ENCODE measurements at places on chromosomes 13 and 19. TPM values are rescaled to one million over a fixed set of nuclear protein-coding genes. Genes with fewer than 3 reads are reported as not detected.

GRCh38 chr19:1755467-1756171 is 2.3 kb downstream of the ONECUT3 start:
- no peaks in the 10 kb centered on the region for H3K36me3 ChIP-seq
- H3K27ac ChIP-seq, result no peak overlapping the region
- H3K4me3 ChIP-seq, result no peak overlapping the region

DNA sequence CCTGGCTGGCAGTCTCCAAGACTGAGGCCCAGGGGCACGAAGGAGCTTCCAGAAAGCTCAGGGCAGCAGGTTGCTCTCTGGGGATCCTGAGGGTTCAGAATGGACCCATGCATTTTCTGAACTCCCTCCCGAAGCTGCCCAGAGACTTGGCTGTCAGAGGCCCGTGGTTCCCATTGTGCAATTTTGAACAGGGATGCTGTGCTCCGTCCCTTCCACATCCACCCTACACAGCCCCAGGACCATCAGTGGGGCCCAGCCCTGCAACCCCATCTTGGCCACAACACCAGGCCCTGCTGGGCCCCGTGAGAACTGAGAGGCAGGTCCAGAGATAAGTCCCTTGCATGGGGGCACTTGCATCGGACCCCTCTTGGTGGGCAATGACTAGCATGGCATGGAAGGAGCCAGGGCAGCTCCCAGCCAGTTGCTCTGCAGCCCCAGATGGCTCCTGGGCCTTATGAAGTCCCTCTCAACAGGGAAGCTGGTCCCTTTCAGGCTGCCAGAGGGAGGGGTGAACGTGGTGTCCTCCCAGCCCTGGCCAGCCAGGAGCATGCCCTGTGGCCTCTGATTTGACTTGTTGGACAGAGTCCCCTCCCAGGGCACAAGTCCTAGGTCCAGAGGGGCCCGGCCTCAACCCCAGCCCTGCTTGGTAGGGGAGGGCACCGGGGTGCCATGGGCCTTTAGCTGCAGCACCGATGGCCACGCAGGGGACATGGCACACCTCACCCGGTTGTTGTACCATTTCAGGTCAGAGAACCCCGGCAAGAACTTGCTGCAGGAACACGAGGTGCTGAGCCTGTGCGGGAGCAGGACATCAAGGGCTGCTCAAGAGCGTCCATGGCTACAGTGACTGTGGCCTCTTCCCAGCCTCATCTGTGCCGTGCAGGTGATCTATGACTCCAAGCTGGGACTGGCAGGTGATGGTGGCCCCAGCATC is 17.3 kb upstream of the ZNF14 start:
- no peaks in the 10 kb centered on the region for H3K4me1 ChIP-seq
- no peak overlapping the region for H3K4me3 ChIP-seq
- H3K36me3 ChIP-seq, result no peaks in the 10 kb centered on the region
- no peak overlapping the region for H3K27ac ChIP-seq
- DNase-seq, result peak; percentile 57

- no peaks in the 10 kb centered on the region for H3K36me3 ChIP-seq
- no peak overlapping the region for H3K4me3 ChIP-seq
- no peaks in the 10 kb centered on the region for H3K27me3 ChIP-seq
- H3K27ac ChIP-seq, result no peak overlapping the region
Observed at GRCh38 chr19:38538386-38538785, 79.4 kb downstream of the MAP4K1 start.

DNA sequence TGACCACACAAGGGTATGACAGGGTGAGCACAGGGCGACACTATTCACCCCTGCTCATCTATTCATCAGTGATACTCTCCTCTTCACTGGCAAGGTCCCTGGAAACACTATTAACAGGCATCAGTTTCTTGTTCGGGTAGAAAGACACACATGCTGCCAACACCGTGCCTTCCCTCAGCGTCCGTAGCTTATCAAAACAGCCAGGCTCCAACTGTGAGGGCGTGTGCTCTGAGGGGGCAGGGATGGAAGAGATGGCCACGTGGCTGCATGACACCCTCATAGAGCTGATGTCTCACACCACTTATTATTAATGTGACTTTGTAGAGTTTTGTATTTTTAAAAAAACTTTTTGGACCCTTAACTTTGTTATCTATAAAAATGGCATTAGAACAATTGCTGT is 160.3 kb downstream of the ITGBL1 start:
- no peak for DNase-seq
- H3K27me3 ChIP-seq, result no peaks in the 10 kb centered on the region
- peaks cover 8% of the 10 kb centered on the region for H3K36me3 ChIP-seq

- no peak overlapping the region for H3K27ac ChIP-seq
- no peaks in the 10 kb centered on the region for H3K36me3 ChIP-seq
- H3K27me3 ChIP-seq, result no peaks in the 10 kb centered on the region
- no peak for DNase-seq
- H3K4me3 ChIP-seq, result no peak overlapping the region
Observed at GRCh38 chr13:66483712-66484111, 746.4 kb downstream of the PCDH9 start.

RFPL4AL1 gene
- total RNA-seq, result not detected

- H3K4me3 ChIP-seq, result no peak overlapping the region
- no peaks in the 10 kb centered on the region for H3K27me3 ChIP-seq
- H3K4me1 ChIP-seq, result no peaks in the 10 kb centered on the region
- H3K36me3 ChIP-seq, result no peaks in the 10 kb centered on the region
- no peak overlapping the region for H3K27ac ChIP-seq
Observed at GRCh38 chr13:38372820-38373383, 23.3 kb downstream of the UFM1 start.

- no peak for DNase-seq
- H3K4me1 ChIP-seq, result peaks cover 15% of the 10 kb centered on the region
- no peak overlapping the region for H3K4me3 ChIP-seq
- no peaks in the 10 kb centered on the region for H3K27me3 ChIP-seq
- H3K27ac ChIP-seq, result no peak overlapping the region
Observed at GRCh38 chr19:17332360-17332676, 2.3 kb downstream of the ANO8 start.

DNA sequence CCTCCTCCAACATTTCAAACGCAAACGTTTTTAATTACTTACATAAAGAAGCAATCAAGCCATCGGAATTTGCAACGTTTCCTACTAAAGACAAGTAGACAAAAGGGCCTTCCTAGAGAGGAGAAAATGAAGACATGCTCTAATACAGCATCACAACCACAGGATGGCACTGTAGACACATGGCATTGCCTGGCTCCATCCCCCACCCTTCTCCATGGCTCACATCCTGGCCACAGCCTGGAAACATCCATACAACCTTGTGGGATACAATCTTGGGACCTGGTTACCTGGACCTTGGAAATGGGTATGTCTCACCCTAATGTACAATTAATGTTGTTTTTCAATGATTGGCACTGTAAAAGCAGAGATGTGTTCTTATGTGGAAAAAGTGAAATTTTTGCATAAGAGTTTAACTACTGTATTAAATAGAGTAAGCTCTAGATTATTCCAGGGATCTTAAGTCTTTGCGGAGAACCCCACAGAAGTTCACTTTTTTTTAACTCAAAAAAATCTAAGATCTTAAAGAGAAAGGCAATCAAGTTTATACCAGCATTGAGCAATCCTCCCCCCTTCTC is 21.5 kb downstream of the EBPL start:
- no peak for DNase-seq
- no peaks in the 10 kb centered on the region for H3K27me3 ChIP-seq
- H3K36me3 ChIP-seq, result peaks cover 14% of the 10 kb centered on the region

PSG2 gene
- not detected for total RNA-seq

ZNF85 gene
- total RNA-seq, result 10.9 TPM

SLC6A16 gene
- 1.2 TPM for total RNA-seq

DNA sequence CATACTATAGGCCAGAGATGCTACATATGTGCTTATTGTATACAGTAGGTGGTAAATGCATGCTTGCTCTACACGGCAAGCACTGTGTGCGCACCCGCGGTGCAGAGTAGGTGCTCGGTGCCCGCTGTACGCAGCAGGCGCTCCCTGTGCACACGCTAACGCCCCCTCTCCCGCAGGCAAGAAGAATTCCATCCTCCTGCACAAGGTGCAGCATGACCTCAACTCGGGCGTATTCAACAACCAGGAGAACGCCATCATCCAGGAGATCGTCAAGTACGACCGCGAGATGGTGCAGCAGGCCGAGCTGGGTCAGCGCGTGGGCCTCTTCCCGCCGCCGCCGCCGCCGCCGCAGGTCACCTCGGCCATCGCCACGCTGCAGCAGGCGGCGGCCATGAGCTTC is 17.7 kb downstream of the POLRMT start:
- H3K36me3 ChIP-seq, result peaks cover 4% of the 10 kb centered on the region
- peak; percentile 89 for DNase-seq
- H3K27ac ChIP-seq, result no peak overlapping the region
- no peaks in the 10 kb centered on the region for H3K27me3 ChIP-seq
- H3K4me1 ChIP-seq, result peaks cover 9% of the 10 kb centered on the region

DNA sequence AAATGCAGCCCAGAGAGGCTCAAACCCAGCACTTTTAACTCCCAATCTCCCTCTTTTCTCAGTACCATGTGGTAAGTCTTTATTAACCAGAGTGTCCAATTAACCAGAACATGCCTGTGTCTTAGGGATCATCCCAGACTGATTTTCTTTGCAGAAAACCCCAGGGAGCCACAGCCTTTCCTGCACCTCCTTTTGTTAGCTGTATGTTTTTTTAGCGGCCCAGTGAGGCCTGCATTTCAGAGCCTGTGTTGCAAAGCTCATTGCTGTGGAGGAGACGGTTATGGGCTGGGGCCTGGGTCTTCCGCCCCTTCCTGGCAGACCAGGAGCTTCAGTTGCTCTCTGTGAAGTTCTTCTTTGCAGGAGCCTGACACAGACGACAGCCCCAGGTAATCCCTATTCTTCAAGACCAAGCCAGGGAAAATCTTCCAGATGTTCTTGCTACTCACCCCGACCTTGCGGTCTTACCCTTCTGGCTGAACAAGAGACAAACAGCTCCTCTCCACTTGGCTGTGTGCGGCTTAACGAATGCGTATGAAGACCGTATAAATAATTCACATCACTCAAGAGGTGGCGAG is 70.7 kb upstream of the TSHZ3 start:
- DNase-seq, result no peak
- H3K27me3 ChIP-seq, result peaks cover 40% of the 10 kb centered on the region
- no peak overlapping the region for H3K27ac ChIP-seq
- H3K4me1 ChIP-seq, result no peaks in the 10 kb centered on the region
- no peaks in the 10 kb centered on the region for H3K36me3 ChIP-seq

DNA sequence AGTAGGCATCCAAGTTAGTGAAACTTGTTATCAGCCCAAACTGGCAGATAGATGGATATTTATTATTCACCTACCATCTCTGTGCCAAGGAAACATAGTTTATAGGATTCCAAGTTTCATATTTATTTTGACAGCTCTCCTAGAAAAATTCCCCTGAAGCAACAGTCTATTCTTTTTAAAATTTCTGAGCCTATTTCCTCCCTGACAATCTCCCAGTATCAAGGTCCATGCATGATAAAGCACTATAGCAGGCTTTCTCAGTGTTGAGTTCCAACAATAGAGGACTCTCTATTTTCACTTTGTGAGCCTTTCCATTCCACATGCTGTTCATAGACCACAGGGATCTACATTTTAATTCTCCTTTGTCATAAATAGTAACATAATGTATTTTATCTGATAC is 312.6 kb downstream of the SLITRK6 start:
- no peak for DNase-seq
- no peak overlapping the region for H3K27ac ChIP-seq
- no peaks in the 10 kb centered on the region for H3K4me1 ChIP-seq

KLK11 gene
- not detected for total RNA-seq

DNA sequence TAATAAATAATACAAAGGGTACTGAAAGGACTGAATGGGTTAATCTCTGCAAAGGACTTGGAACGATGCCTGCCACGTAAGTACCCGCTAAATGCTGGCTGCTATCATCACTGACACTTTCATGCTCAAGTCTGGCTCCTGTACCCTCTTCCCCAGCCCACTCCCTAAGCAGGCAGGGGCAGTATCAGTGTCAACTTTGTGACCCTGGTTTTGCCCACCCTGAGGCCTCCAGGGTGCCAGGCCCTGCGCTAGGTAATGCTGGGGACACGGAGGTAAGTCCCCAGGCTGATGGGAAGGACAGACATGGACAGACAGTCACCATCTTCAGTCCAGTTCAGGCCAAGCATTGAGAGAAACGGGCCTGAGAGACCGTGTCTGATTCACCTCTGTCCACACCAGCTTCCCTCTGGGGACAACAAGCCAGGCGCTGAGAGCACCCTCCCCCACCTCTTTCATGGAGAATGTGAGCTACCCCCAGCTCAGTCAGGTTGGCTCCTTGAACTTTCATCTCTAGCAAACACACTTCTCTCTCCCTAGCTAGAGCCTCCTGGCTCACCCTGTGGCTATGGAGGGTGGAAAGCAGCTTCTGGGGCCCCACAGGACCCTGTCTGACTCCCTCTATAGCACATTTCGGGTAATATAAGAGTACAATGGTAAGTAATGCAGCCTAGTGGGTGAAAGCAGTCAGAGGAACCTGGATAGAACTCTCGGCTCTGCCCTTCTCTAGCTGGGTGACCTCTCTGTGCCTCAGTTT is 800 bp downstream of the ETFB start:
- peak; percentile 76 for DNase-seq
- peaks cover 42% of the 10 kb centered on the region for H3K4me1 ChIP-seq

DNA sequence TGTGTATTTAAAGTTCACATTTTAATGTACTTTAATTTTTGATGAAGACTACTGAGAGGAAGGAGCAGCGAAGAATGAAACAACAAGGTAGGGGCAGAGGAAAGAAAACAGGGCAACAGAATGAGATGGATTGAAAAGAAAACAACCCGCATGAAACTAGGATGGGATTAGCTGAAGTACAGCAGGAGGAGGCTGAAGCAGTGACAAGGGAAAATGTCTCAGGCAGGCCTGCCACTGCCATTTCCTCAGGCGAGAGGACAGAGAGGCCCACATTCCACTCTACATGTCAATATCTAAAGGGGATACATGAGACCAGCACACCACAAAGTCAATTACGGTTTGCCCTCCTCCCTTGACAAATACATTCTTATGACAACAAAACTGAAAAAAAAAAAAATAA is 1703.2 kb downstream of the EFNB2 start:
- H3K4me3 ChIP-seq, result no peak overlapping the region
- H3K27me3 ChIP-seq, result no peaks in the 10 kb centered on the region
- H3K36me3 ChIP-seq, result no peaks in the 10 kb centered on the region
- H3K27ac ChIP-seq, result no peak overlapping the region
- DNase-seq, result no peak

ZNF738 gene
- 3.2 TPM for total RNA-seq

- H3K27me3 ChIP-seq, result no peaks in the 10 kb centered on the region
- H3K36me3 ChIP-seq, result peaks cover 38% of the 10 kb centered on the region
Observed at GRCh38 chr19:38122402-38123093, 101.5 kb downstream of the DPF1 start.

GRCh38 chr19:8210421-8211101 is 1.4 kb downstream of the CERS4 start:
- H3K4me1 ChIP-seq, result no peaks in the 10 kb centered on the region
- H3K27me3 ChIP-seq, result peaks cover 27% of the 10 kb centered on the region
- DNase-seq, result peak; percentile 83
- no peak overlapping the region for H3K4me3 ChIP-seq

GRCh38 chr13:112885782-112886268 is 83.2 kb upstream of the MCF2L start:
- DNase-seq, result peak; percentile 99
- no peaks in the 10 kb centered on the region for H3K27me3 ChIP-seq
- H3K36me3 ChIP-seq, result no peaks in the 10 kb centered on the region
- no peaks in the 10 kb centered on the region for H3K4me1 ChIP-seq
- H3K4me3 ChIP-seq, result peak overlapping the region; percentile 66
- no peak overlapping the region for H3K27ac ChIP-seq

- H3K36me3 ChIP-seq, result no peaks in the 10 kb centered on the region
- H3K27me3 ChIP-seq, result no peaks in the 10 kb centered on the region
- peaks cover 15% of the 10 kb centered on the region for H3K4me1 ChIP-seq
Observed at GRCh38 chr19:31220540-31220939, 128.7 kb downstream of the TSHZ3 start.

ZNF121 gene
- total RNA-seq, result 39.1 TPM
